ENCODE measurements at places on chromosomes 12 and 14. TPM values are rescaled to one million over a fixed set of nuclear protein-coding genes. Genes with fewer than 3 reads are reported as not detected.

DNA sequence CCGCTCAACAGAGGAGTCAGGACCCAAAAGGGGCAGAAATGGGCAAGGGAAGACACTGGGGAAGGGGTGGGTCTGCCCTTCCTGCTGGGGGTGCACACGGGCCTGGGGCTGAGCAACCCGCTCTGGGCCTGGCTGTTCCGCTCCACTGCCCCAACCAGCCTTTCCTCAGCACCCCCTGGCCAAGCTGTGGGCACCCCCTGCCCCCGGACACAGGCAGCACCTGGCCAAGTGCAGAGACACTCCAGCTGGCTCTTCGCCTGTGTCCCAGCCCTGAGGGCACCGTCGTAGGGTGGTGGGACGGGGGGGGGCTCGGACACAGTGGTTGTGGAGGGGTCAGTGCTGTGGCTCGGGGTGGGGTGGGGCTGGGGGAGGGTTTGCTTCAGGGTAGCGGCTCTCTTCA is 10.3 kb downstream of the PACS2 start:
- no peak for DNase-seq

- no peak for DNase-seq
Measured at GRCh38 chr14:89641495-89642175, 224.6 kb upstream of the FOXN3 start.

DNA sequence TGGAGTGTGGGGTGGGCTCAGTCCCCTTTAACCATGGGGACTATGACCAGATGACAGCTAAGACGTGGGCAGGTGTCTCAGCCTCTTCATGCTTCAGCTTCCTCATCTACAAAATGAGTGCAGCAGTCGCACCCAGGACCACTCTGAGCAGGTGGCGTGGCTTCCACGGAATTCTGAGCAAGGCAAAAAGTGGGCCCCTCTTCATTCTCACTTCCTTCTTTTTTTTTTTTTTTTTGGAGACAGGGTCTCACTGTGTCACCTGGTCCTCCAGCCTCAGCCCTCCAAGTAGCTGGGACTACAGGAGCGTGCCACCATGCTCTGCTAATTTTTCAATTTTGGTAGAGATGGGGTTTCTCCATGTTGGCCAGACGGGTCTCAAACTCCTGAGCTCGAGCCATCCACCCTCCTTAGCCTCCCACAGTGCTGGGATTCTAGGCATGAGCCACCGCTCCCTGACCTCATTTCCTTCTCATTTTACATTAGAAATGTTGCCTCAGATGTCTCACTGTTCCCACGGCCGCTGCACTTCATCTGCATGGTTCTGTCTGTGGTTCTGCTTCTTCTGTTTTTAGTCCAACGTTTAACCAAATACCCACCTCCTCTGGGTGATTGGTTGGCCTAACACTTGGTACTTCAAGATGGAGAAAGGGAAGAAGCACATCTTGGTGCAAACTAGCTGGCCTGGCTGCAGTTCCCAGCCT is 41.3 kb upstream of the BCL7A start:
- no peak for DNase-seq

GRCh38 chr14:24828486-24828885 is 194.5 kb upstream of the GZMB start:
- no peak for DNase-seq

DNA sequence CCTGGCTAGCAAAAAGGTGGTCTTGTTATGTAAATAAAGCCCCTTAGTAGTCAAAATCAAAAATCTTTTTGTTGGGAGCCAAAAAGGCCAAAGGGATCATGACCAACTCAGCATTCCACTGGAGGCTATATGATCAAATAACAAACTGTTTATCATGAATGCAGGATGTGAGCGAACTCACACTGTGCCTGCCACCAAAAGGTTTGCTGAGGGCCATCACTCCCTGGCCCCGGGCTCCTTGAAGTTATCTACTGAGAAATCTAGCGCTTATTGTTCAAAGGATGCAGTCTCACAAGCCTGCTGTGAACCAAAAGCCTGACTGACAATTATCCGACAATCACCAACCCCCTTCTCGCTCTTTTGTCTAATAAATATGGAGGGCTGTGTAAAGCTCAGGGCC is 107.2 kb upstream of the DDHD1 start:
- DNase-seq = no peak

The SOCS2 gene
- total RNA-seq = 38.7 TPM
